ENCODE measurements at places on chromosomes 7 and 10. TPM values are rescaled to one million over a fixed set of nuclear protein-coding genes. Genes with fewer than 3 reads are reported as not detected.

The FUOM gene
- 33.0 TPM for total RNA-seq

The PDE6C gene
- total RNA-seq, result not detected

The DMBT1 gene
- 0.33 TPM for total RNA-seq

The LDB3 gene
- 1.3 TPM for total RNA-seq

The UTF1 gene
- not detected for total RNA-seq

The SYT15B gene
- total RNA-seq, result 1.3 TPM

The EPHA1 gene
- total RNA-seq, result 0.94 TPM

The AOAH gene
- 4.6 TPM for total RNA-seq

The TDRD1 gene
- 0.17 TPM for total RNA-seq

The ARHGAP22 gene
- total RNA-seq, result 15.0 TPM

The CYP3A7 gene
- not detected for total RNA-seq

The AOC1 gene
- not detected for total RNA-seq

The PLXDC2 gene
- 47.7 TPM for total RNA-seq
